ENCODE measurements at places on chromosomes 1 and 21. TPM values are rescaled to one million over a fixed set of nuclear protein-coding genes. Genes with fewer than 3 reads are reported as not detected.

The SYT14 gene
- 1.4 TPM for total RNA-seq

The PRDM16 gene
- total RNA-seq: not detected

The C4BPA gene
- not detected for total RNA-seq

The CA6 gene
- not detected for total RNA-seq

The KIF14 gene
- total RNA-seq: 10.8 TPM

DNA sequence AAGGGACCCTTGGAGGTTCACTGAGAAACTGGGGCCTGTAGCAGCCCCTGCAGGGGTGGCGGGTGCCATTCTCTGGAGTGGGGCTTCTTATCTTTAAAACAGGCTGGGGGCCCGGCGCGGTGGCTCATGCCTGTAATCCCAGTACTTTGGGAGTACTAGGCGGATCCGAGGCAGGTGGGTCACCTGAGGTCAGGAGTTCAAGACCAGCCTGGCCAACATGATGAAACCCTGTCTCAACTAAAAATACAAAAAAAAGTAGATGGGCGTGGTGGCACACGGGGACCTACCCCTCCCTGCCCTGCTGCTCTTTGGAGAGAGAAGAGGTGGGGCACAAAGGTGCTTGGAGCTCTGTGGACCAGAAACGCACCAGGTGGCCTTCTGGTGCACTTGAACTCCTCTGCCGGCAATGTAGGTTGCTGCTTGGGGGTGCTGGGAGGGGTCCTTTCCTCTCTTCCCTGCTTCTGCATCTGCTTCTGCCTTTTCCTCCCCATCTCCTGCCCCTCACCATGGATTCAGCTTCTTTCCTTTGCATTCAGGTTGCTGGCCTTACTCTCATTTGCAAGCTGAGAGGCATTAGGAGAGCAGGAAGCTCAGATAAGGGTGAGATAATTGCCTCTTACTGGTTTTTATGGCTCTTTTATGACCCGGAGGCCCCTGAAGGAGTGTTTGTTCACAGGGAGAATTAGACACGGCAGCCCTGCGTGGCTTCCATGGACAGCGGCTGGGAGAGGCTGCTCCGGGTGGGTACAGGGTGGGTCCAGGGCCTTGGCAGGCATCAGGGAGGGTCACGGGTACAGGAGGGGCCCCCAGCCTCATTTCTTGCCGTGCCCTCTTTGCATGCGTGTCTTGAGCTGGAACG, 57.4 kb downstream of the ARHGEF10L start:
- DNase-seq: no peak

DNA sequence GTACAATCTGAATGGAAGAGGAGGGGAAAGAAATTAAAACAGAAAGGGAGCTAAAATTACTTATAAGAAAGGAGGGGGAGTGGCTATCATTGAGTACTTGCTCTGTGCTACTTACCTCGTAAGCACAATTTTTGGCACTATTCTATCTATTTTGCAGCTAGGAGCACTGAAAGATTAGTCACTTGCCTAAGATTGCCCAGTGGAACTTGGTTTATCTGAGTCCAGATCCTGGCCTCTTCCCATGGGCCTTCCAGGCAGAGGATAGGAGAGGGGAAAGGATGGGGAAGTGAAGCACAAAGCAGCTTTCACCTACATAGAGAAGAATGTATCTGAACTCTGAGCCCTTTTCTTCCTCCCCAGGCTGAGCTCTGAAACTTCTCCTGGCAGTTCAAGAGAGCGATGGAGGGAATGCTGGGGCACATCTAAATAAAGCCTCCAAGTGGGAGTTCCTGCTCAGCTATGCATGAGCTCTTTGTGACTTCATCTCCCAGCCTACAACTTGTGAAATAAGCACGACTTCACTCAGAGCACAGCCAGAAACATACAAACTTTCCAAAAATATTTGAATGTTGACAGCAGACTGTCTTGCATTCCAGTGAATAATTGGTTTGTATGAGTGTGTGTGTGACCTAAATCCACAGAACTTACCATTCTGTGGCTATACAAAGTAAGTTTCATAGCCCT, 29.4 kb downstream of the HMGB4 start:
- DNase-seq: peak; percentile 29

- no peak for DNase-seq
Observed at GRCh38 chr1:236762410-236762809, 32.7 kb upstream of the MTR start.

DNA sequence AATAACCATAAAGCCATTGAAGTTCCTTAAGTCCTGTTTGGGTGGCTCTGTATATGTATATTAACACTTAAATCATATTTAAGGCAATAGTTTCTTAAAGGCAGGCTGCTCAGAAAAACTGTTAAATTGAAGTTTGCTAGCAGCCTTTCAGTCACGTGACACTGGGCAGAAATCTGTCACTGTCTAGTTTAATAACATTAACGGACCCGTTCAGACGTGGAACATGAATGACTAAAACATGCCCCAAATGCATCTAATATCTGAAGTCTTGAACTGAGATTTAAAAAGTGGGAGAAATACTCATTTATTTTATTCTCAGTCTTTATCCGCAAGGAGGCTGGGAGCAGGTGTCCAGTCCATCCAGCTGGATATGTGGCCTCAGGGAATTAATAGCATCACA, 3.3 kb upstream of the SPATA1 start:
- DNase-seq: no peak

- no peak for DNase-seq
Observed at GRCh38 chr1:235516862-235517446, 12.7 kb upstream of the B3GALNT2 start.

- no peak for DNase-seq
Observed at GRCh38 chr1:66265796-66266195, 268.2 kb upstream of the SGIP1 start.

- DNase-seq: no peak
Observed at GRCh38 chr1:104072915-104073371, 323.2 kb downstream of the AMY1C start.
